GM10248 (cell line): ENCODE measurements at places on chromosomes 7 and 10.
A peak's percentile ranks its signal among the peaks of the same experiment; 100 is the strongest.

GRCh38 chr10:15419279-15419874 lies 48.3 kb upstream of the FAM171A1 start:
- DNase-seq, result peak; percentile 38

- no peak for DNase-seq
Measured at GRCh38 chr7:123601530-123601929, at the start of gene ASB15. Gene ASB15 (plus strand): TSS chr7:123601821. CDS start chr7:123614503, 12,682 bp downstream.

DNA sequence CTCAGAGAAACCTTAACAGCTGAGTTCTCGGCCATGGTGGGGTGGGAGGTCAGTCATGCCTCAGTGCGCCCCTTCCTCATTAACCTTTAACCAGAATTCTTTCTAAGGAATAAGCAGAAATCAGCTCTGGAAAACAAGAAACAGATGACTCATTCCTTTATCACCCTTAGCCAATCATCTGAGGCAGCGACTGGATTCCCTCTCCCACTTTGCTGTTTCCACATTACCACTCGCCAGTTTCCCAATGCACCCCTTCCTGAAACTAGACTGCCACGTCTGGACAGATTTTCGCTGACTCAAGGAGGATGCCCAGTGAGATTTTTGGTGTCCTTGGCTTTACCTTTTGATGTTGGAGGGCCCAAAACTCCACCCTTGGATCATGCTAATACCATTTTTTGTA lies 223.8 kb downstream of the PLXDC2 start:
- DNase-seq, result no peak

- DNase-seq, result no peak
Measured at GRCh38 chr10:99930731-99931550, 78.8 kb downstream of the DNMBP start.

- no peak for DNase-seq
Measured at GRCh38 chr7:130148561-130148960, 56.6 kb downstream of the TMEM209 start.

- DNase-seq, result no peak
Measured at GRCh38 chr10:3203016-3203811, 30.6 kb upstream of the PITRM1 start.

- DNase-seq, result no peak
Measured at GRCh38 chr10:88497913-88498312, 85.2 kb downstream of the RNLS start.

DNA sequence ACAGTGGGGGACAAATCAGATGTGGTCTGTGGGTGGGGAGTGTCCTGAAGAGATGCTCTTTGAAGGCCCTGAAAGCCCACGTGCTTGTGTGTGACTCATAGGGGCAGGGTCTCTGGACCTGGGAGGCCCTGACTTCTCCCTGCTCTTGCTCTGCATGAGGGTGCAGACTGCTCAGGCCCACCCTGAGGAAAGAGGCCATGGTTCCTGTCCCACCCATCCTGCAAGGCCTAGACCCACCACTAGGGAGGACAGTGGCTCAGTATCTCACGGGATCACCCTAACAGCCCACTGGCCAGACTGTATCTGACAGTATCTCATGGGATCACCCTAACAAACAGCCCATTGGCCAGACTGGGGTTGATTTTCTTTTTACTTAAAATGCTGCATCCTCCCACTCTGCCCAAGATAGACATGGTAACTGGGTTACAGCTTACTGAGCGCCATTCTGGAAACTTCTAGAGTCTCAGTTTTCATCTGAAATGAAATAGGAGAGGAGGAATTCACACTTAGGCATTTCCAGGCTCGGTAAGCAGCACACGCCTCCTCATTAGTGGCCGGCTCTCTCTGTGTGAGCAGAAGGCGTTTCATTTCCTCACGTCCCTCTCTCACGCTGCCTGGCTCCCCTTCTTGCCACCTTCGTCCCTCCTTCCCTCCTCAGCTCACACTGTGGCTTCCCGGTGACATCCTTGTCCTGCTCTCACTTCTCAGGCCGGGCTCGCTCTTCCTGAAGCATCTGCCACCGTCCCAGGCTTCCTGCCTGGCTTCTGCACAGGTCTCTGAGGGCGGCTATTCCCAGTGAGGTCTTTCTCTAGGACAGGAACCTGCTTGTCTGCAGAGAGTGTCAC lies 242.6 kb downstream of the GLRX3 start:
- no peak for DNase-seq

DNA sequence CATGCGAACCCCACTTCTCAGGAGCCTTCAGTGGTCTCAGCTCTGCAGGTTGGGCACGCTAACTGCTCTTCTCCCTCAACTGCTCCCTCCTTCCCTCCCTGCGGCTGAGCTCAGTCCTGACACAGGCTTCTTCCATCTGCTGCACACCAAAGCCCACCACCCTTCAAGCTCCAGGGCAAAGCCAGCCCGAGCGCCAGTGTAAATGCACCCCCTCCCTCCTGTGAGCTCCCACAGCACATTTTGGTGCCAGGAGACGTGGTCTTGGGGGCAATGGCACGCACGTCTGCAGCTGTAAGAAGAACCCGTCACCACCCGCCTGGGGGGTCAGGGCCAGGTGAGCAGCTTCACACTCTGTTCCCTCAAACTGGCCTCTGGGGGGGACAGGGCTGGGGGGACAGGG lies 15.9 kb downstream of the VIPR2 start:
- DNase-seq, result no peak

DNA sequence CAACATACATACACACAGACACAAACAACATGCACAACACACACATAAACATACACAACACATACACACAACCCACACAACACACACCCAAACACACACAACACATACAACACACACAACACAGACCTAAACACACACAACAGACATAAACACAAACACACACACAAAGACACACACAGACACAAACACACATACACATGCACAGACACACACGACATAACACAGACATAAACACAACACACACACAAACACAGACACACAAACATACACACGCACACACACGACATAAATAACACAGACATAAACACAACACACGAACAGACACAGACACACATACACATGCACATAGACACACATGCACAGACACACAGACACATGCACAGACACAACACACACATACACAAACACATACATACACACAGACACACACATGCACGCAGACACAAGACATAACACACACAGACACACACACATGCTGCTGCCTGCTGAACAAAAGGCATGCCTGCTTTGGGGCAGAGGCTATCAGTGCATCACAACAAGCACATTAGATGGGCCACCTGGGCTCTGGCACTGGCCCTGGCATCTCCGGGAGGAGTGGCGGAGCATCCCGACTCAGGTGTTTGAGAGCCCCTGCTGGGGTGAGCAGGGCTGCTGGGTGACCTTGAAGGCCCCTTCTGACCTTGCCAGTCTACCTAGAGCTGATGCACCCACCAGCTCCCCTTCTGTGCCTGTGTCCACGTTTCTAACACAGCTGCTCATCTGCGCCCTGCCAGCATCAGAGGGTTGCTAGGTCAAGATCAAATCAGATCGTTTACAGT lies 5.3 kb downstream of the LRCH4 start:
- no peak for DNase-seq

DNA sequence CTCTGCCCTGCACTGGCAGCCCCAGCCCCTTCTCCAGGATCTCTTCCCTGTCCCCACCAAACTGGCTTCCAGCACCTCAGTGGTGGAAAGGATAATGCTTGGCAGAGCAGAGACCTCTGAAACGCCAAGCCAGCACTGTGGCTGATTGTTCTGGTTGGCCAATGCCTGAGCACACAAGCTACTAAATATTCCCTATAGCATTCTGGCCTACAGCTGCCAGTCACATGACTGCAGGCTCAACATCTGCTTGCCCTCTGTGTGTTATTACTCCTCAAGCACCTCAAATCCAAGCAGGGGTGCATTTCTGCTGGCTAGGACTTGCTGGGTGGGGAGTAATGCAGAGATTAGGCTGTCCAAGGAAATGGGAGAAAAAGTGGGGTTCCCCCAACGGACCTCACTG lies 6.1 kb downstream of the TBATA start:
- no peak for DNase-seq

DNA sequence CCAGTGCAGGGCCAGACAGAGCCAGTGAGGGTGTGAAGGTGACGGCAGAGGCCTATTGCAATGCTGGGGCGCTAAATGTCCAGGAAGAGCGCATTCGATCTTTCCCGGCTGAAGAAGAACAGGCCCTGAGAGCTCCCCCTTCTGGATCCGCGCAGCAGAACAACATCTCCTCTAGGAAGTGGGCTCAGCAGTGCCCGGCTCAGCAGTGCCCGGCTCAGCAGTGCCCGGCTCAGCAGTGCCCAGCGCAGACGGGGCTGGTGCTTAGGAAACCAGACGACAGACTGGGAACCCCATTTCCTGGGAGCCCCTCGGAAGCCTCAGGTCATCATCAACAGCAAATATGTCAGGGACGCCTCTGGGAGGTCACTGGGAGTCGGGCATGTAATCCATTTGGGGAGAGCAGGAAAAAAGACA lies 4.7 kb upstream of the NOS3 start:
- DNase-seq, result peak; percentile 67

DNA sequence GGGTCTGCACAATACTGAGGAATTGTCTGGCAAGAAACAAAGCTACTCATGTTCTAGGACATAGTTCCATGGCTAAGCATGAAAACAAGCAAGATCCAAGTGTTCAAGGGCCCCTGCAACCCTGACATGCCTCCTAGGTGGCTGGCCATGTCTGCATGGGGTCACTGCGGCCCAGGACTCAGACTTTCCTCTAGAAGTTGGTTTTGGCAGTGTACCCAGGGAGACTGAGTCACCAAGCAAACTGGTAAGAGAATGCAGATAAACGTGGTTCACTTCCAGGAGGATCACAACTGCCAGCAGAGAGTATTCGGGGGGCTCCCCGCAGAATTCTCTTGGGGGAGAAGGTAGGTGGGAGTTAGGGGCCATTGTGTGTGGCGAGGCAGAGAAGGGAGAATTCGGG lies 7.4 kb upstream of the PFKFB3 start:
- DNase-seq, result no peak

GRCh38 chr7:92357260-92357659 lies 90.0 kb upstream of the GATAD1 start:
- no peak for DNase-seq

DNA sequence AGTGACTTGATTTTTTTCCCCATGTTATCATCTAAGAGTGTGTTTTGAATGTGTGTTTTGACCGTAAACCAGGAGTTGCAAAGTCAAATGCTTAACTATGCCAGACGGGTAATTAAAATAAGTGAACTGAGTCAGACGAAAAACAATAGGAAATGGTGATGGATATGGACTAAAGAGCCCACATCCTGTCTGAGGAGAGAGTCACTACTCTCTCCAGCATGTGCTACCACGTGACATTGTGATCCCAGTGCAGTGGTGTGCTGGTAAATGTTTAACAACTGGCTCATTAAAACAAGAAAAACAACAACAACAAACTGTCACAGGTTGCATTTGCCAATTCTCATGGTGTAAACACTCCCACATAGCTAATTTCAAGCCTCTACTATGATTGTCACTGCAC lies 164.3 kb downstream of the SUGCT start:
- no peak for DNase-seq

DNA sequence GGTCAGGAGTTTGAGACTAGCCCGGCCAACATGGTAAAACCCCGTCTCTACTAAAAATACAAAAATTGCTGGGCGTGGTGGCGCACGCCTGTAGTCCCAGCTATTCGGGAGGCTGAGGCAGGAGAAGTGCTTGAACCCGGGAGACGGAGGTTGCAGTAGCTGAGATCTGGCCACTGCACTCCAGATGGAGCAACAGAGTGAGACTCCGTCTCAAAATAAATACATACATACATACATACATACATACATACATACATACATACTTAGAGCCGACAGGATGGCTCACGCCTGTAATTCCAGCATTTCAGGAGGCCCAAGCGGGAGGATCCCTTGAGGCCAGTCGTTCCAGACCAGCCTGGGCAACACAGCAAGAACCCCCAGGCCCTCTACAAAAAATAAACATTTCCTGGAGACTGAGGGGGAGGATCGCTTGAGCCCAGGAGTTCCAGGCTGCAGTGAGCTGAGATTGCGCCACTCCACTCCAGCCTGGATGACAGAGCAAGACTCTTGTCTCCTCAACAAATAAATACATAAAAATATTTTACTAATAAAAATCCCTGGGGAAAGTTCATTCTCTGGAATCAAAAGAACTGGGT lies 90.9 kb upstream of the TNRC18 start:
- DNase-seq, result no peak

DNA sequence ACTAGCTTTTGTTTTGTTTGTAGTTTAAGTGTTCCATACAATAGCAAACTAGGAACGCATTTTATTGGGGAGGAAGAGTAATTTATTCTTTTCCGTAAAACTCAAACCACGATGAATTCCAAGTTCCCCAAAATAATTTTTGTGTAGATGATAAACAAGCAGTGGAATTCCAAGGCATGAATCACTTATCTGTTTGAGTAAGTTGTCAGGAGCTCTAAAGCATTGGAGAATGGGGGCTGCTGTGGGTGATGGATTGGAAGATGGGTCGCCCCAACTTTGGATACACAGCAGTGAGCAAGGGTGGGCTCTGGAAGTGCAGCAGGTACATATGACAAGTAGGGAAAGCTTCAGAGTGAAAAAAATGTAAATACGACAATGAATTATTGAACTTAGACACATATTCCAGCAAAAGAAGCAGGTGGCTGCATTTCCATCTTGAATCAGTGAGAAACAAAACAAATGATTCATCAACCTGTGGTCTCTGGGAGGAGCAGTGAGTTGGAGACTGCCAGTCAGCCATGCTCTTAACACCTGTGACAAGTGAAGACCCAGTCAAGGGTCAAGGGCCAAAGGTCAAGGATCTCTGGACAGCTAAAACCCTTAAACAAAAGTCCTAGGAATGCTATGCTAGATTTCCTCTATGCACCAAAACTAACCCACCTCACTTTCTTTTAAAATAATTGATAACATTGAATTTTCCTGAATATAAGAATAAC lies 34.2 kb upstream of the ADRB1 start:
- no peak for DNase-seq
